ENCODE measurements at places on chromosomes 7 and 10.

DNA sequence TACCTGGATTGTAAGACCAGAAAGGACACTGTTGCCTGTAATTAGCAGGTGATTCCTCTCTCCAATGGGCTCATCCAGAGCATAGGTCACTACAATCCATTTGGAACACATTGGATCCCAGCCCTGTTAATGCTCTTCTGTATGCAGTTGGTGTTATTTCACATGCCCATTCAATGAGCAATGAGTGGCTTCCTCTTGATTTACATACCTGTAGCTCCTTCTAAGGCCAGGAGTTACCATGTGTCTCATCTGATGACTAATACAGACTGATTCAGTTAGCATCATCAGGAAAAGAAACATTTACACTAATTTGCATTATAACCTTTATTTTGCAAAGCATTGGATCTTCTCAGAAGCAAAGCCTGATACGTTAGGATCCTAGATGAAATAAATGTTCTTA is 83.1 kb upstream of the NPVF start:
- DNase-seq = no peak

GRCh38 chr7:22156205-22156604 is 200.7 kb downstream of the RAPGEF5 start:
- no peak for DNase-seq

GRCh38 chr7:158818325-158819213 is 10.7 kb downstream of the ESYT2 start:
- DNase-seq = no peak

DNA sequence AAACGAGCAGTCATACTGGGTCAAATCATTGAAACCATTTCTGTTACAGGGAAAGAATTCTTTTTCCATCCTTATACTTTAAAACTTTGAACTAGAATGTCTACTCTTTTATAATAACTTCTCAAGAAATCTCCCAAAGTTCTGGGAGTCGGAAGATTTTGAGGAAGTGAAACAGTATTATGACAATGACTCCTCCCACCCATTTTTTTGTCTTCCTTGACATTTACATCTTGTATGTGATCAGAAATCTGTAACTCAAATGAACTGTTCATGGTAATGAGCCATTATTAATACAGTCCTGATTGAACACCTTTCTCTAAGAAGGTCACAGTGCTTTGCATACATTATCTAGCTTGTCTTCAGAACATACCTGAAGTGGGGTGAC is 227.4 kb downstream of the CELF2 start:
- DNase-seq = no peak

DNA sequence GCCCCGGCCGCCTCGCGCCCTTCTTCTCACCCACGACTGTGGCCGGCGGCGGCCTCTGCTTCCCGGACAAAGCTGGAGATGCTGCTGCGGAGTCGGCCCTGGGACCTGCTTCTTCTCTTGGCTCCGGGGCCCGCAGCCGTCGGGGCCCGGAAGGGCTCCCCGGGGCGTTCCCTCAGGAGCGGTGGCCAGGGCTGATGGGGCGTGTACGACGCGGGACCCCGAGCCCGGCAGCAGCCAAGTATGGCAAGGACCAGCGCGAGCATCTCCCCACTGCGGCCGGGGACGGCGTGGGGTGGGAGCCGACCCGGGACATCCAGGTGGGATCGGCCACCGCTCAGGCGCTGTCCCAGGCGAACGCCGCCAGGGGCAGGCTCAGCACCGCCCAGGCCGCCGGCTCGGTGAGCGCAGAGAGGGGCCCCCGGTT is 27.6 kb upstream of the BMS1 start:
- DNase-seq = no peak

- DNase-seq = no peak
Measured at GRCh38 chr7:106484562-106484961, 176.4 kb downstream of the CCDC71L start.

GRCh38 chr10:58820386-58820785 is 307.7 kb downstream of the BICC1 start:
- no peak for DNase-seq

Measured in NCI-H1694 treated with DMSO at 0.1 percent for 48 hours (cell line).